ENCODE measurements at places on chromosomes 2 and 18.

GRCh38 chr2:56531668-56532420 lies 348.1 kb downstream of the CCDC85A start:
- no peak for DNase-seq

DNA sequence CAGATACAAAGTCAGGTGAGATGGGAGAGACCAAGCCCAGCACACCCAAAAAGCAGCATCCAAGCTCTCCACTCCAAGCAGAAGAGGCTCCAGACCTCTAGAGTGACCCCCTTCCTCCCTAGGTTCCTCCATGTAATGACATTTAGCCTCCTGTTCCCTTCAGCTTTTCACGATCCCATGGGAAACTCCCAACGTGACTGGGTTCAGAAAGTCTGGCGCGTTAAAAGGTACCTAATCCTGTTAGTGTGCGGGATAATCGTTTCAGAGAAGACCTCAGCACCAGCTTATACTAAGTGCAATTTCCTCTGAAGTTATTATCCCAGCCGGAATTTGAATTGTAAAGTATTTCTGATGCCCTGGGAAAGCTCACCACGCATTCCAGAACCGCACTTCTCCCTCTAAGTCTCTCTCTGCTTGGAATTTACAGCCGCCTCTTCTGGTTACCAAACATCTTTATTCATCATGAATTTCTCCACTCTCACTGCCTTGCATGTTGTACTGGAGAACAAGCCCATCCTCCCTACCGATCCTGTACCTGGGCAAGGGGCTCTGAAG lies 46.9 kb downstream of the CCBE1 start:
- no peak for DNase-seq

GRCh38 chr2:168300460-168300859 lies 53.1 kb upstream of the STK39 start:
- no peak for DNase-seq

GRCh38 chr2:105609746-105610402 lies 134.8 kb upstream of the NCK2 start:
- no peak for DNase-seq

GRCh38 chr2:148979164-148979918 lies 59.2 kb upstream of the LYPD6B start:
- DNase-seq, result no peak

DNA sequence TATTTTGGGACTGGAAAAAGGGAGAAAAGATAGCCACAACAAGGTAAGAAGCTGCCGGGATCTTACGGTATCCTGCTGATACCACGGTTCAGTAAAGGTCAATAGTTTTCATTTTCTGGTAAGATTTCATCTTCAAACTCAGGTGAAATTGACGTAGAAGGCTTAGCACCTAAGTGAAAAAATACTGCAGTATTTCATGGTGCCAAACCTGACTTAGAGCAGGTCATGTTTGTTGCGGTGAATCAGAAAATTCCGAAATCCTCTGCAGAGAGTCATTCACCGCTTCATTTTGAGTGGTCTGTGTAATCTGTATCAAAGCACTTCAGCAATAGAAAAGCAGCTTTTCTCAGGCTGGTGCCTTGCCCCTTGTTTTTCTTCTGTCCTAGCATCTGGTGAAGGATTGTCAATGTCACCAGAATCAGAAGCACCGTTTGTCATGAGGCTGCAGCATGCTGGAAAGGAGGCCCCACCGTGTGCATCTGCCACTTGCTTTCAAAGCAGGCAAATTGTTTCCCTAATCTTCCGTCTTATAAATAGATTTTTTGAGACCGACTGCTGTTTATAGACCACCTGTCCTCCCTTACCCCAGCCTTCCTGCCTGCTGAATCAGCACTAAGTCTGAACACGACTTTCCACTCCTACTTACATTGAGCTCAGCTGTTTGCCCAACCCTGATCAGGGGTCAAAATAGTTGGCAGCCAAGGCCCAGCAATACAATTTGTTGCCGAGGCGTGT lies 156.3 kb downstream of the EML6 start:
- DNase-seq, result no peak

DNA sequence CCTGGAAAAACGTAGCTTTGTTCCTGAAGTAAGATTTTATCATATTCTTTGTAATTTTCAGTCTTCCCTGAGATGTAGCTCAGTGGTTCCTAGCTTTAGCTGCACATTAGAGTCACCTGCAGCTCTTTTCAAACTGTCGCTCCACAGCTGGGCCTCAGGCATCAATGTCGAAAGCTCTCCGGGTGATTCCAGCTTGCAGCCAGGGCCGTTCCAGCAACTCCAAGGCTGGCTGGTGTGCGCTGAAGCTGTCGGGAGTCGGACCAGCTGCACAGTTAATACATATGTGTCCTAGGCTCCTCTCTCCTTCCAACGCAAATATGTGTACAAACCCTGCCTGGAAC lies 609 bp upstream of the ZNF2 start:
- DNase-seq, result no peak

GRCh38 chr18:55301824-55302166 lies 286.2 kb downstream of the TCF4 start:
- no peak for DNase-seq

DNA sequence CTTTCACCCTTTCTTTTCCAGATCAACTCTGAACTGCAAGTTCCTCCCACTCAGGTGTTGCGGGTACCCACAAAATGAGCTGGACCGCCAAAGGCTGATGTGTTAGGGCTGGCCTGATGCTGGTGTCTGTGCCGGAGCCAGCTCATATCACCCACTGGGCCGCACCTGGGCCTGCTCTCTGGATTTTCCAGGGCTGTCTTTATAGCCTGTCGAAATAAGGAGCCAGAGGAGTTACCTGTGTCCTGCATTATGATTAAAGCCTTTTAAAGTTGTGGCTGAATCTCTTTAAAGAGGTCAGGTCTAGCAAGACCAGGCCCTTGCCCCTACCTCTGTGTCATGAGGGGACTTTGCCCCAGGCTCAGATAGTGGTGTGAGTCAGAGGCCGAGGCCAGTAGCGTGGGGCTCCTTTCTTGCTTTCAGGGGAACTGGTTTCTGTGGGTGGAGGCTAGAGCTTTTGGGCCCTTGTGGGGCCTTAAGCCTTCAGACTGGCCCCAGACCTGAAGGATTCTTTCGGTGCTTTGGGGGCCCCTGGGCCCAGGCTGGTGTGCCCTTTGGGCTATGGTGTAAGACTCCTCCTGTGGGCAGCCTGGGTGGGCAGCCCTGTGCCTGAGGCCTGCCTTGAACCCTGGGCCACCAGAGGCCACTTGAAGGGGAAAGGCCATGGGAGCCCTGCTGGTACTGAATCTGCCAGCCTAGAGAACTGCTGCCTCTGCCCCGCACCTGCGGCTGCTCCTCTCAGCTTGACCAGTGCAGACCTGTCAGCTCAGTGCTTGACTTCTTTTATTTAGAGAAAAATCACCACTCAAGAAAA lies 21.3 kb downstream of the OTOF start:
- DNase-seq, result no peak

GRCh38 chr2:219350710-219351221 lies 18.2 kb upstream of the RESP18 start:
- no peak for DNase-seq

GRCh38 chr2:19353721-19354050 lies 4.7 kb downstream of the OSR1 start:
- no peak for DNase-seq

DNA sequence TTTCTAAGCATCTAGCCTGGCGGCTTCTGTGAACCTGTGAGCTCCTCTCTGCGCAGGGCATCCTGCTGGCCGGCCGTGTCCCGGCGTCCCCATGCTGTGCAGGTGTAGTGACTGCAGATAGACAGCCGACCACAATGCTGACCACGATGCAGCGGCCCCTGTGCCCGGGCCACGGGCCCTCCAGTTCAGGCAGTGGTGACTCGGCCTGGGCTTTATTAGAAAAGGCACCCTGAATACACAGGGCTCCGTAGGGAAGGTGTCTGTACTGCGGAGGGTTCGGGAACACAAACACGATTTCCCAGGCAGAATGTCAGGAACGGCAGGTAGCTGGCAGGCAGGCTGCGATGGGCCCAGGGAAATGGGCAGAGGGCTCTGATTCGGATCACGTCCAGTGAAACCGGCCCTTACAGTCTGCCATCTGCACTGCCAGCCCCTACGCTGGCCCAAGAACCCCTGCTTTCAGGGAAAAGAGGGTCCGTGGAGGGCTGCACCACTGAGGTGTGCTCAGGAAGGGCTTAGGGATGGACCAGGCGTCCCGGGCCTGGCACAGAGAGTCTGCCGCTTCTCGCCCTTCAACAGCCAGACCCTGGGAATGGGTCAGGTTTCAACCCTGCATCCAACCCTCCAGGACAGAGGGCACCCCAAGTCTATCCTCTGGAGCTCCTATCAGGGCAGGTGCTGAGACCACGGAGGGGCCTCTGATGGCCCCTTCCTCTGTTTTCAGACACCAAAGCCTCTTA lies 196.5 kb downstream of the HDAC4 start:
- DNase-seq, result no peak

DNA sequence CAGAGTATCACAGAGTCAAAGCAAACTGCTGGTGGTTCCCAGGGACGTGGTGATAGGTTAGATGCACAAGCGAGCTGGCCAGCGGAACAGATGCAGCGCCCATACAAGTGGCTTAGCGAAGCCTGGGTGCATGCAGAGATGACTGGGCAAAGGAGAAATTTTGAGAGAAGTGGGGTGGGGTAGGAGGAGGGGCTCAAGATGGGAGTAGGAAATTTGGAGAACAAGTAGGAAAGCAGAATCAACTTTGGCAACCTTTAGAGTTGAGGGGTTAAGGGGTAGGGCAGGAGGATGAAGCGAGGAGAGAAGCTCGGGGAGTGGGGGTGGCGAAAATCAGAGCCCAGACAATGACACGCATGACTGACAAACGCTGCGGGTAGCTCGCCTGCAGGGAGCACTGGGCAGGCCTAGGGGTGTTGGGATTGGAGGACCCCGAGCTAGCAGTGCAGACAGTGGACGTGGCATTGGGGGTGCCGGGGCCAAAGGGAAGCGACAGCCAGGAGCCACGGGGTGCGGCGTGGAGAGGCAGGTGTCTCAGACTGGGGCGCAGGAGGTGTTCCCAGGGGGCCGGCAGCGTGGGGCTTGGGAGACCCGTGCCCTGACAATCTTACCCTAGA lies 431 bp downstream of the FAM98A start:
- no peak for DNase-seq

- DNase-seq, result no peak
These were observed 102.7 kb downstream of the MAP2 start for GRCh38 chr2:209526561-209526960.

DNA sequence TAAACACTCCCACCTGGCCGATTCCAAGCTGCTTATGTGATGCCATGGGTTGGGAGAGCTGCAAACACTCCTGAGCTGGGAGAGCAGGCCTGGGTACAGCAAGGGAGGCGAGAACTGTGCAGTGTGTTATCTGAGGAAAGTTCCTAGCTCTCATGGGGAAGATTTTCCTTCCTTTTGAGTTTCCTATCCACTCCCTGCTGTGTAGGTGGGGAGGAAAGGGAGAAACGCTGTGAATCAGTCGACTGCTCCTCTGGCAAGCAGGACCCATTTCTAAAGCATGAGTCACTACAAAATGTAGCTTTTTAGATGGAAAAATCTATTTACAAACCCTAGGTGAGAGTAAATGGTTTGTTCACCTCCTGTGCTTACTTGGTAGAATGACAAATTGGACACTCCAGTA lies 80.4 kb downstream of the SH3RF3 start:
- DNase-seq, result no peak

DNA sequence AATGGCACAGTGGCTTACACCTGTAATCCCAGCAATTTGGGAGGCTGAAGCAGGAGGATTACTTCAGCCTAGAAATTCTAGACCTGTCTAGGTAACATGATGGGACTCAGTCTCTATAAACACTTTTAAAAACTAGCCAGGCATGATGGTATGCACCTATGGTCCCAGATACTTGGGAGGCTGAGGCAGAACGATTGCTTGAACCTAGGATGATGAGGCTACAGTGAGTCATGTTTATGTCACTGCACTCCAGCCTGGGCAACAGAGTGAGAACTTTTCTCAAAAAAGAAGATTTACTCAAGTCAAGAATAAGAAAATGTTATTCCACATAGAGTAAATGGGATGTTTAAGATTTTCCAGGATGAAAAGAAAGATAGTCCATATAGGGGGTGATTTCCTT lies 158.6 kb downstream of the HNMT start:
- no peak for DNase-seq

DNA sequence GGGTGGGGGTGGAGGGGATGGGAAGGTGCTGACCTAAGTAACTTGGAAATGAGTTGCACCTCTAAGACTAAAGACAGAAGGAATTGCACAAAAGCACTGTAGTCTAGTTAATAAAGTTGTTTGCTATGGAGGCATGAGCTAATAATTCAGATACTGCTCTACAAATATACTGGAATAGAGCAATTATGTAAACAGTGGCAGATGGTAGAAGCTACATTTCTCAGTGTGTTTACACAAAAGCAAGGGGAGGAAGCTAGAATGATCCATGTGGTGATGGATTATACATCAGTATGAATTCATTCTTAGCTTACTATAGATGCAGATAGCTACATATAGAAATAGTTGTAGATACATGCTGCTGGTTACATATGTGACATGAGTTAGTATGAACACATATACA lies 27.6 kb upstream of the UBE2F start:
- DNase-seq, result no peak

DNA sequence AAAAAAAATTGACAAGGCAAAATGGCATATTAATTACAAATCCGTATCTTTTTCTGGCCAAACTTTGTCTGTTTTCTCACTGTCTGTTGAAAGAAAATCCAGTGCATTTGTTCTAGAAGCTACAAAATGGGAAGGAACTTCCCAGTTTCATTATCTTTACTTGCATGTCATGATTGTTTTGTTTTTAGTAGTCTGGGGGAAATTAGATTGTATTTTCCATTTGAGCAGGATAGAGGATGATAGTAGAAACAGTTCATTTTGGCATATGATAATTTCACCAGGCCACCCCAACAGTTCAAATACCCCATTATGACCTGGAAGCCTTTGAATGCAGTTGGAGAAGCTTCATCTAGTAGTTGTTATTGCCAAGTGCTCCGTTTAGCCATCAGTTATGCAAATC lies 77.5 kb upstream of the RANBP2 start:
- DNase-seq, result no peak

DNA sequence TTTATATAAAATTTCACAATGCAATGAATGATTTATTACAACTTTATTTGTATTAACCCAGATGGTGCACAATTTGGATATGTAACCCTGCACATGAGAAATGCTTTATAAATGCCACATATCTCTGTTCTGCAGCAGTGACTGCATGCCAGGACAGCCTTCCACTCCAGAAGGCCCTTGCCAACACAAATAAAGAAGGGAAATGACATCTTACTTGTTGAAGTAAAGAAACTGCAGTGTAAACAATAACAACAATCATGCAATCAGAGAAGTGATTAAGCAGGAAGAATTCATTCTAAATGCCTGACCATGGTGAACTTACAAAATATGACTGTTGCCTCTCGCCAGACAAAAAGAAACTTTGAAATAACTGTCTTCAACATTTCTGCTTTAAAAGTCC lies 129.9 kb upstream of the CHST9 start:
- no peak for DNase-seq

DNA sequence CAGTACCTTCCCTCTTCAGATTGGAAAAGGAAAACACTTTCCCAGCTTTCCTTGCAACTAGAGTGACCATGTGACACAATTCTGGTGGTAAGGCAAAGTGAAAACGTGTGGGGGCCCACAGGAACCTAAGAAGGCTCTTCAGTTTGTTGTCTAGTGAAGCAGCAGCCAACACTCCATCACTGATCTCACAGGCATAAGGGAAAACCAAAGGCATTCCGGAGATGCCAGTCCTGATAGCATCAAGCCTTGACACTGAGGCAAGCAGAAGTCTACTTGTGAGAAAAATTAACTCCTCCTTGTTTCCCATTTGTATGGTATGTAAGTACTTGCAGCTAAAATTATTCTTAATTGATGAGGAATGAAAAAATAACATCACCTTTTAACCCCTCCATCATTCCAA lies 88.3 kb downstream of the ETAA1 start:
- DNase-seq, result no peak
